Osteoblast (primary cell): ENCODE measurements at places on chromosomes 6 and 20. TPM values are rescaled to one million over a fixed set of nuclear protein-coding genes. Genes with fewer than 3 reads are reported as not detected.

The LY6G6D gene
- total RNA-seq: not detected in 2 replicates

The BPIFB2 gene
- not detected in 2 replicates for total RNA-seq

The PHACTR1 gene
- total RNA-seq: 0.36 and 1.2 TPM in 2 replicates

GRCh38 chr6:157304899-157305663 lies 18.2 kb downstream of the TMEM242 start:
- H3K27me3 ChIP-seq: no peaks in the 10 kb centered on the region
- peaks cover 11% of the 10 kb centered on the region for H3K4me1 ChIP-seq
- no peak overlapping the region for H3K4me3 ChIP-seq
- DNase-seq: no peak

- no peak for DNase-seq
- peaks cover 63% of the 10 kb centered on the region for H3K27me3 ChIP-seq
- no peak overlapping the region for H3K27ac ChIP-seq
These were observed 4.5 kb upstream of the GATA5 start for GRCh38 chr20:62480318-62480717.

- no peak overlapping the region for H3K27ac ChIP-seq
- no peak for DNase-seq
These were observed 985 bp upstream of the VNN2 start for GRCh38 chr6:132758689-132759088.

- no peak overlapping the region for H3K27ac ChIP-seq
- no peaks in the 10 kb centered on the region for H3K4me1 ChIP-seq
- H3K27me3 ChIP-seq: no peaks in the 10 kb centered on the region
- DNase-seq: no peak
These were observed 209.1 kb upstream of the JARID2 start for GRCh38 chr6:15036690-15037245.

GRCh38 chr6:44078827-44079671 lies 48.2 kb downstream of the MRPL14 start:
- no peak overlapping the region for H3K4me3 ChIP-seq
- no peaks in the 10 kb centered on the region for H3K27me3 ChIP-seq

- no peak for DNase-seq
- no peaks in the 10 kb centered on the region for H3K36me3 ChIP-seq
- no peaks in the 10 kb centered on the region for H3K27me3 ChIP-seq
These were observed 182.4 kb downstream of the TSHZ2 start for GRCh38 chr20:53154540-53154939.
